NT2/D1 (cell line): ENCODE measurements at places on chromosomes 2 and 18.
A peak's percentile ranks its signal among the peaks of the same experiment; 100 is the strongest.

- no peak for DNase-seq
These were observed 2.3 kb downstream of the ZNF513 start for GRCh38 chr2:27378096-27378808.

DNA sequence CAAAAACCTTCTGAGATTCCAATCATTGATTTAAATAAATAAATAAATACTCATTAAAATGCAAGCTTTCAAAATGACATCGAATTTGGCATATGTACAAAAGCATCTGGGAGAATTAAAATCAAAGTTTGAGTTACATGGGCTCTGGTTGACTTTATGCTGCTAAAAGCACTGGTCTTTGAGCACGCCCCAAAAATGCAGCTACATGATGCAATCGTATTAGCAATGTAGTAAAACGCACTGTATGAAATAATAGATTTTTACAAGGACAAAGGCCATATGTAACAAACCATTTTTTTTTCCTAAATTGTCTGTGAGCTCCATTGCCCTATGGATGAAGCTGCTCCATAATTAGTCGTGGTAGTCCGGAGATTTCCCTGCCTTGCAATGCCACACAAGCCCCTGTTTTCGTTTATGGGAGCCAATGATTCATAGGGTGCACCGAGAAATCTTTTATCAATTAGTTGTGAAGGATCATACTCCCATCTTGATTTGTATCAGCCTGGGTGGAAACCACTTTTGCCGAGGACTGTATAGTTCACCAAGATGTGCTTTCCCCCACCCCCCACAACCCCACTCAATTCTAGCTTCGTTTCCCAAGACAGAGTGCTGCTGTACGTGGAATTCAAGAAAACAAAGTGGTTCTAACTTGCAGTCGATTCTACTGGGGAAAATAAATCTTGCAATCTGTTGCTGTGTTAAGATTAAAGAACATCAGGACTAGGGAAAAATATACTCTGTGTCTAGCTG, 268.4 kb downstream of the IRS1 start:
- no peak for DNase-seq

DNA sequence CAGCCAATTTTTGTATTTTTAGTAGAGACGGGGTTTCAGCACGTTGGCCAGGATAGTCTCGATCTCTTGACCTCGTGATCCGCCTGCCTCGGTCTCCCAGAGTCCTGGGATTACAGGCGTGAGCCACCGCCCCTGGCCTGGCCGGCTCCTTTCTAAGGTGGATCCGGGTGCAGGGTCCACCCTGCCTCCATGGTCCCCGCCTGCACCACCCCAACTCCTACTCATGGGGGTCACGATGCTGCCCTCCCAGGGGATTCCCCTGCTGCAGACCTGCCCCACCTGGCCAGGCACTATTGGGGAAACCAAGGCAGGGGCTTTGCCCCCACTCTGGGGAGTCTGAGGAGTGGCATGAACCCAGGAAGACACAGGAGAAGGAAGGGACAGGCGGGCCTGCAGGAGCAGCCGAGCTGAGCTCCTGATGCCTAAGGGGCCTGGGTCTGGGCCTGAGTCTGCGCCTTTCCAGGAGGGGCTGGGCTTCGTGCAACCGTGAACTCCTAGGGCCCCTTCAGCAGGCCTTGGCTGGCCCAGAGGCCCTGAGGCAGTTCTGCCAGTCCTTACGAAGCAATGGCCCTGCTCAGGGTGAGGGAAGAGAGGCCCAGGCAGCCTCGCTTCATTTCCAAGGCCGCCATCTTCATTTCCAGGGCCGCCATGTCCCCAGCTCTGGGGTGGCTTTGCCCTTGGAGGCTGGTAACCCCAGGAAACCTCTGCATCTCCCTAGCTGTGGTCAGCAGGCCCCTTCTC, 67.2 kb upstream of the SMAD7 start:
- no peak for DNase-seq

DNA sequence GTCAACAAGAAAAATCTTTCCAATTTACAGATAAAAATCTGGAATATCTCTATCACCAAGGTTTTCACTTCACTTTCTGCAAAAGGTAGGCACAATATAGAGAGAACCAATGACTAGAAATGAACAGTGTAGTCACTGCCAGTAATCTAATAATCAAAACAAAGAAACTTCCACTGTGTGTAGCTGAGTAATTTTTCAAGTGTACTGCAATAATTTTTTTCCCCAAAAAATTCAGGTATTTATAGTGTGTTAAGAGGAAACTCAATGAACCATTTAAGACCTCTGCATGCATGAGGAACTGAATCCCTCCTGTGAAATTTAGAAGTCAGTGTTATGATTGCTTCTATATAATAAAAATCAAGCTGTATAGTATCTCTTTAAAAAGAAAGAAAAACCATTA, 121.8 kb downstream of the MEMO1 start:
- no peak for DNase-seq

DNA sequence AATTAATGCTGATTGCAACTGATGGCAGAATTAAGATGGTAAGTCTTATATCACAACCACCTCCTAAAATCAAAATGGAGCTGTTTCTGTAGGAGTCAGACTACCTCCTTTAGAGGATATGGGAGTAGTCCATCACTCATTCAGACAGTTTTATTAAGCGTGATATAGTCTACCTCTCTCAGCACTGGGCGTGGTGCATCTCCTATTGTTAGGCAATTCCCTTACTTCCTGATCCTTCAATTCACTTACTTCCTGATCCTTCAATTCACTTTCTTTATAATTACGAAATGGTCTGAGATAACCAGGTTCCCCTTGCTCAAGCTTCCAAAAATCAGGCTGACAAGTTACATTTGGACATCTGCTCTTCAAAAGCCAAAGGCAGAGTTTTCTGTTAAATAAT, 31.9 kb downstream of the ATP8B1 start:
- no peak for DNase-seq

- no peak for DNase-seq
These were observed 32.5 kb upstream of the PUM2 start for GRCh38 chr2:20382965-20383810.

GRCh38 chr2:201949181-201949926, 84.3 kb upstream of the FZD7 start:
- DNase-seq: peak; percentile 76

GRCh38 chr2:121884078-121884477, 128.6 kb downstream of the TSN start:
- no peak for DNase-seq

- no peak for DNase-seq
These were observed 24.3 kb downstream of the FHOD3 start for GRCh38 chr18:36321658-36322407.

DNA sequence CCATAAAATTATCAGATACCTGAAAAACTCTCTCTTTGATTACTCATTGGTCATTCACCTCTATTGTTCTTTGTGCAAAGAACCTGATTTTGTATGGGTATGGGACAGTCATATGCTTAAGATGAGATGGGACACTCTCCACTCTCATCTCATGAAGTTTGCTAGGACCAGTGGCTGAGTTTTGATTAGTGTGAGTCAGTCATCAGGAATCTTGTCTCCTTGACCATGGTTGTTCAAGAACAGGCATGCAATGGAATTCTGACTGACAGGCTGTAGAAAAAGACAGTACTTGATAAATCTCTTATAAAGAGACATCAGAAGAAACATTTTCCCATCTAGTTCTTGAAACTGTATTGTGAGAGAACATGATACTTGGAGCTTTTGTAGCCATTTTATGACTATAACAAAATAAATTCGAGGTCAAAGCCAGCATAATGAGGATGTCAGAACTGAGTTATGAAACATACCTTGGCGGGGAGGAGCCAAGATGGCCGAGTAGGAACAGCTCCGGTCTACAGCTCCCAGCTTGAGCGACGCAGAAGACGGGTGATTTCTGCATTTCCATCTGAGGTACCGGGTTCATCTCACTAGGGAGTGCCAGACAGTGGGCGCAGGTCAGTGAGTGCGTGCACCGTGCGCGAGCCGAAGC, 367.0 kb downstream of the NR4A2 start:
- DNase-seq: no peak

- DNase-seq: no peak
These were observed 1.2 kb downstream of the GYPC start for GRCh38 chr2:126657148-126657635.

GRCh38 chr2:177315364-177315763, 50.8 kb upstream of the NFE2L2 start:
- no peak for DNase-seq

DNA sequence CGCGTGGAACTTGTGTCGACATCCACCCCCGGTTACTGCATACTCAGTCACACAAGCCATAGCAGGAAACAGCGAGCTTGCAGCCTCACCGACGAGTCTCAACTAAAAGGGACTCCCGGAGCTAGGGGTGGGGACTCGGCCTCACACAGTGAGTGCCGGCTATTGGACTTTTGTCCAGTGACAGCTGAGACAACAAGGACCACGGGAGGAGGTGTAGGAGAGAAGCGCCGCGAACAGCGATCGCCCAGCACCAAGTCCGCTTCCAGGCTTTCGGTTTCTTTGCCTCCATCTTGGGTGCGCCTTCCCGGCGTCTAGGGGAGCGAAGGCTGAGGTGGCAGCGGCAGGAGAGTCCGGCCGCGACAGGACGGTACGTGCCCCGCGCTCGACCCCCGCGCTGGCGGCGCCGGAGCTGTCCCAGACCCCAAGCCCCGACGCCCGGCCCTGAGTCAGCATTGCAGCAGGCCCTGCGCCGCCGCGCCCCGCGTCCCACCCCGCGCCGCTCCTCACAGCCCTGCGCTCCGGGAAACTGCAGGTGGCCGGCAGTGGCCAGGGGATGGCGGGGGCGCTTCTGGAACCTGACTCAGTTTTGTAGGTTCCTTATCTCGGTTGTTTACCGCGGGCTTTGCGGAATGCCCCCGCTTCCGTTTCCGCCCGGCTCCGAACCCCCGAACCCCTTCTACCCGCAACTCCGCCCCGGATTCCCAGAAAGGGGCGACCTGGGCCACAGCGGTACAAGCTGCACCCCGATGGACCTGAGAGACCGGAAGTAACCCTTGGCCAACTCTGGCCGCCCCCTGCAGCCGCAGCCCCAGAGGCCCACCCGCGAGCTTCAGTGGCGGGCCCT, at the start of gene CFLAR:
CFLAR (plus strand) TSS at position 50 of the 844 bp plus-strand sequence. CDS start 13,702 bp downstream, outside the sequence.
- no peak for DNase-seq

GRCh38 chr18:35334821-35335220, 9.4 kb downstream of the ZNF24 start:
- DNase-seq: no peak

GRCh38 chr2:107428781-107429180, 397.9 kb upstream of the RGPD4 start:
- DNase-seq: no peak

- DNase-seq: no peak
These were observed 28.1 kb downstream of the MMADHC start for GRCh38 chr2:149559341-149560068.

DNA sequence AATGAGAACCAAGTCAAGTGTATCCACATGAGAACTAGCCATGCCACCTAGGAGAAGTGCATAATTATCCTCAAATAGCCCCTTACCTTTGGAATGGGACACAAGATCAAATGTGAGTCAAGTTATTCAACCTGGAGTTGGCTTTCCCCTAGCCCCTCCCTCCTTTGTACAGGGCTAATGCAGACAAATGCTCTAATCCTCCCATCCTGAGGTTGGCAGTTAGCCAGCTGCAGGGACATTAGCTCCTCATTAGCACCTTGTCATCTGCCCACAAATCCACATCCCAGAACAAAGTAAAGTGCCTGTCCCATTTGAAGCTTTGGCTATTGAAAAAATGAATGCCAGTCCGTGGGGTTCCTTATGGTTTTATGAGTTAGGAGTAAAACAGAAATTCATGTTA, 294.1 kb upstream of the FANCL start:
- DNase-seq: peak; percentile 79
